ENCODE measurements at places on chromosomes 7 and 10.
A peak's percentile ranks its signal among the peaks of the same experiment; 100 is the strongest.

DNA sequence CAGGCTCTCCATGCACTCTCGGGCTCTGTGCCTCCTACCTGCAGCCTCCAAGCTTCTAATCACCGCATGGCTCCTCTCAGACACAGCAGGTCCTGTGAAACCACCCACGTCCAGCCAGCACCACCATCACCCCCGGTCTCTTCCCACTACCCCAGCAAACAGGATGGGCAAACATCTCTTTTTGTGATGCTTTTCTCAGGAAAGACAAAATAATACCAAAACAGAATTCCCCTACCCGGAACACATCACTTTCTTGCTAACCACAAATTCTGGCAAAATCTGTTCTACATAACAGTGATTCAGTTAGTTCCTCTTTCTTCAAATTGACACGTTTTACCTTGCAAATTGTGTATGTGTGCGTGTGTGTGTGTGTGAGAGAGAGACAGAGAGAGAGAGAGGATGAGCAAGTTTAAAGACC is 6.5 kb downstream of the SNX8 start:
- no peaks in the 10 kb centered on the region for H3K27me3 ChIP-seq
- H3K27ac ChIP-seq, result no peak overlapping the region
- no peak for DNase-seq
- no peak overlapping the region for H3K4me3 ChIP-seq

DNA sequence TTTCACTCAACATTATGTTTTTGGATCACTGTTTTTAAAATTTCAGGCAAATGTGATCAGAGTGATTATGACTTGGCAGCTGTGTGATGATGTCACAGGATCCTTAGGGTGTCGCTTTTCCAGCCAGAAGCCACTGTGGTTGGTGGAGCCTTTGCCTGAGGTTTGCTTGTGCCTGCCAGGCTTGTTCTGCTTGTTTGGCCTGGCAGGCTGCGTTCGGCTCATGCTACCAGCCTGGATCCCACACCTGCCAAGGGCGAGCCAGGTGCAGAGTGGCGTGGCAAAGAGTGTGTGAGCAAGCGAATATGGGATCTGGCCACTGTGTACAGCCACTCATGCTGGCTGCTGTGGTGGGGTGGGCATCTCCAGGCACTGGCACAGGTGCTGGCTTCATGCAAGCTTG is 55.7 kb downstream of the ADK start:
- DNase-seq, result no peak
- peaks cover 5% of the 10 kb centered on the region for H3K36me3 ChIP-seq
- H3K4me3 ChIP-seq, result no peak overlapping the region
- H3K27ac ChIP-seq, result no peak overlapping the region
- no peaks in the 10 kb centered on the region for H3K4me1 ChIP-seq

DNA sequence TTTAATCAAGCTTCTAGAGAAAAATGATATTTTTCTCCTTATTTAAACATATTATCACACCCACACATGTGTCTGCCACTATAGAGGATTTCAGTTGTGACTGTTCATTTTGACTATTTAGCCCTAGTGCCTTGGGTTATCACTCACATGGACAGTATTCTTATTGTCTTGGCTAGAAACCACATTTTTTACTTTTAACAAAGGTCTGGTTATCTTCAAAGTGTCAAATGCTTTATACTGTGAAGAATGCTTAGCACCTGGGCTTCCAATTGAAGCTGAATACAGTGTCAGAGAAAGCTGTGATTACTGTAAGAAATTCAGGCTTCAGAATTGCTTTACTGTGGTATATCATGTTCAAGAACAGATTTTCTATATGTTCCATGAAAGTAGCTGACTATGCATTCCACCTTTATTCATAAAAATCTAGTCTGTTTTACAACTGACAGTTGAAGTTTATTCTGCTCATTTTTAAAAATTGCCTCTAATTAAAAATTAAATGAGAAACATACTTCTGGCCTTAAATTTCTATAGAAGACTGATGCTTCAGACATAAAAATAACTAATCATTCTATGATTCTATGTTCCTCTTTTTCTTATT is 278.6 kb downstream of the SEMA3D start:
- H3K27me3 ChIP-seq, result no peaks in the 10 kb centered on the region
- no peaks in the 10 kb centered on the region for H3K36me3 ChIP-seq
- H3K4me1 ChIP-seq, result no peaks in the 10 kb centered on the region

DNA sequence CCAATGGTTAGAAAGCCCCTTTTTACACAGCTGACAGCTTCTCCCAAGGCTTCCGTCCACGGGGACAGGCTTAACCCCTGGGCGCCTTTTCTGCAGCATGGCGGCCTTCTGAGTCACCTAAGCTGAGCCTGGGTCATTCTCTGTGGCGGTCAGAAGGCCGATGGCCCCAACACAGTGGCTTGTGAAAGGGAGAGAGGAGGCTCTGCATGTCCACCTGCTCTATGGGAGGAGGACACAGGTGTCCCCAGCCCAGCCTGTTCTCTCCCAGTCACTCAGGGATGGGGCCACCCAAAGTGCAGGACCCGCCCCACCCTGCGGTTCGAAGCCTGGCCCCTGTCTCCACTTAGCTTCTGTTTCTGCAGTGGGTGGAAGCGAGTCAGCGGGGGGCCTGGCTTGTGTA is 20.4 kb upstream of the TTYH3 start:
- DNase-seq, result no peak
- no peaks in the 10 kb centered on the region for H3K27me3 ChIP-seq
- no peaks in the 10 kb centered on the region for H3K4me1 ChIP-seq
- no peaks in the 10 kb centered on the region for H3K36me3 ChIP-seq
- no peak overlapping the region for H3K4me3 ChIP-seq

DNA sequence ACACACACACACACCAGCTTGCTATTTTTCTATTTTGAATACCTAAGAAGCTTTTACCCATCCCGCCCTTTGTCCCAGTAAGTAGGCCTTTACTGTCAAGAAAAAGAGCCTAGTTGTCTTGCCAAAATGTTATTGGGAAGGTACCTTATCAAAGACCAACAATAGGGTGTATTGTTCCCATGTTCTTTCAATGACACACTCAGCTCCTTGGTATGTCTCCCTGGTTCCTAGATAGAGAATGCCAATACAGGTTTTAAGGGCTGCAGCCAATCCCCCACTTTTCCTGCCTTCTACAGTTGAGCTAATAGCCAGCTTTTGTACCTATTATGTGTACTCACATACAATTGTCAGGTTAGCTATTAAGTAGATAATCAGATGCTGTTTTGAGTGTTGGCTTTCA is 92.0 kb upstream of the LRRTM3 start:
- H3K27me3 ChIP-seq, result no peaks in the 10 kb centered on the region
- H3K4me3 ChIP-seq, result no peak overlapping the region
- H3K4me1 ChIP-seq, result no peaks in the 10 kb centered on the region
- no peak overlapping the region for H3K27ac ChIP-seq

DNA sequence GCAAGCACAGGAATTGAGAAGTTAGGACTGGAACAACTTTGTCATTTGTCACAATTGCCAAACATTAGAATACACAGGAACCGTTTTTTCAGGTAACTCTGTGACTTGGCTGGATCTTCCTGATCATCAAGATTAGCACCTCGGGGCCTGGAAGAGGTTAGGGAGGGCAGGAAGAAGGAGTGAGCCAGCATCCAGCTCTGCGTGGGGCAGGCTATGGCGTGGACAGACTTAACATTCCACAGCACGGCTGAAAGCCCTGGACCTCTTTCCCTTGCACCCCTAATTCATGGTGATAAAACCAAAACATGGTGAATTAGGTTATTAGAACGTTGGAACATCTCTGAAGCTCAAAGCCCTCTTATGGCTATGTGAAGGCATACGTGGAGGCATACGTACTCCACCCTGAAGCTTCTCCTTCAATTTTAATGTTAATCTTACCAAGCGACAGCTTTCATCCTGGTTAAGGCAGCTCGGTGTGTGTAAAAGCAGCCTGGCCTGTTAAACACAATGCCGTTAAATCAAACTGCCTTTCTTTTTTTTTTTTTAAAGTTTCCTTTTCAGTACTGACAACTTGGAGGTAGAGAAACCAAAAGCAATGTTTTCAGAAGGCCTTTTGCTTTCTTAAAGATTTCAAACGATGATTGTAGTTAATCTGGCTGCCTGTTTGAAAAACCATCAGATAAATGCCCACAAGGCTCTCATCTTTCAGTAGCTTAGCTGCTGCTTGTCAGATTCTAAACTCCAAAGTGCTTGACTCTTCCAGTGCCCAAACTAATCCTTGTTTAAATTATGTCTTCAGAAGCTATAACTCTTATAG is 4.5 kb downstream of the GRK5 start:
- peaks cover 21% of the 10 kb centered on the region for H3K4me1 ChIP-seq
- DNase-seq, result no peak
- H3K36me3 ChIP-seq, result no peaks in the 10 kb centered on the region
- no peak overlapping the region for H3K4me3 ChIP-seq

DNA sequence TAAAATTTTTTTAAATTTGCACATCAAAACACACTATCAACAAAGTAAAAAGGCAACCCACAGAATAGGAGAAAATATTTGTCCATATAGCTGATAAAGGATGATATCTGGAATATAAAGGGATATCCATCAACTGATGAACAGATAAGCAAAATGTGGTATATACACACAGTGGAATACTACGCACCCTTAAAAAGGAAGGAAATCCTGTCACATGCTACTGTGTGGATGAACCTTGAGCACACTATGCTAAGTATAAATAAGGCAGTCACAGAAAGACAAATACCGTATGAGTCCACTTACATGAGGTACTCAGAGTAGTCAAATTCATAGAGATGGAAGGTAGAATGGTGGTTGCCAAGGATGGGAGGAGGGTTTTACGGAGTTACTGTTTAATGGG is 37.7 kb downstream of the ARHGAP19 start:
- DNase-seq, result no peak
- no peak overlapping the region for H3K27ac ChIP-seq
- no peak overlapping the region for H3K4me3 ChIP-seq
- peaks cover 8% of the 10 kb centered on the region for H3K36me3 ChIP-seq

DNA sequence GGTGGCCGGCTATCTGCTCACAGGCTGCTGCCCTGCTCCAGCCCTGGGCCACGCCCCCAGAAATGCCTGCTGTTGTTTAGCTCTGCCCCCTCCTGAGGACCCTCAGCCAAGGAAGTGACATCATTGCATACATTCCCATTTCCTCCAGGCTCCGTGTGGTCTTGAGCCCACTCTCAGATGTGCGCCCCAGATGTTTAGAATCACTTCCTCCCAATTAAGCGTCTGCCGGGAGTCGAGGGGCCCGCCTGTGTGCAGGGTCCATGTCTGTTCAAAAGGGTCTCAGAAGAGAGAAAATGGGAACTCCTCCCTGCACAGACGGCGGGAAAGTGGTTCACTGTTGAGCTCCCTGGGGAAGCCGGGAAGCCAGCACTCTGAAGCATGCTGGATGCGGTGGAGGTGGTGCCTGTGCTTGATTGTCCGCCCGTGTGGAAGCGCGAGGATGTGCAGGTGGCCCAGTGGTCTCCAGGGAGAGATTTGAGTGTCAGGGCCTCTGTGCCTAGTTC is 116.9 kb upstream of the PPIF start:
- H3K27me3 ChIP-seq, result no peaks in the 10 kb centered on the region
- H3K27ac ChIP-seq, result no peak overlapping the region
- H3K4me3 ChIP-seq, result no peak overlapping the region
- H3K4me1 ChIP-seq, result no peaks in the 10 kb centered on the region

DNA sequence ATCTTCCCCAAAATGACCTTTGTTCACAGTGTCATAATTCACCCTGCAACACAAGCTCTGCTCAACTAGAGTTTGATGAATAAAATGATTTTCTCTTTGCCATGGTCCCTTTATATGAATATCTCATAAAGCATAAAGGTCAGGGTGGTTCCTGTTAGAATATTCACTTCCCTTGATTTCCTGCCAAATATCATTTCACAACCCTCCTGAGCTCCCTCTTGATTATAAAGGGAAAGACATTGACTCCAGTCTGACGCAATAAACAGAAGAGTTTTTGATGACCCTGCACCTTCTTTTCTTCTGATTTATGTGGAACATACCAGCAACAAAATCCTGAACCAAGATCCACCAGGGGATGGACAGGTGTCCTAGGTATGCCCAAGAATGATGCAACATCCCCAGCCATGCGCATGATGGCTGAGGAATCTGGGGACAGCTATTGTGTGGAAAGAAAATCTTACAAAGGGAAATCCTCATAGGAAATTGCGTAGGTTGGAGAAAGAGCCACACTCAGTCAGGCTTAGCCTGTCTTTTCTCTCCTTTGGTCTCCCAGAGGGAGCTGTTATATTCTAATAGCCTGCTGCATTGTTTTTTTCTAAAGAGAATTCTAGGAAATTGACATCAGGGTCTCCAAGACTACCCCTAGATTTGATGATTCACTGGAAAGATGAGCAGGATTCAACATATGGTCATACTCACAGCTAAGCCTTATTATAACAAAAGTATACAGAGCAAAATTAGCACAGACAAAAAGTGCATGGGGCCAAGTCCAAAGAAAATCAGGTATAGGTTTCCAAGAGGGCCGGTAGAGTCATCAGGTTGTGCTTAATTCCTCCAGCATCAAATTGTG is 18.8 kb downstream of the IFIT3 start:
- no peaks in the 10 kb centered on the region for H3K36me3 ChIP-seq
- H3K4me1 ChIP-seq, result peaks cover 17% of the 10 kb centered on the region
- H3K27ac ChIP-seq, result peak overlapping the region; percentile 65
- H3K27me3 ChIP-seq, result no peaks in the 10 kb centered on the region
- no peak for DNase-seq
- H3K4me3 ChIP-seq, result no peak overlapping the region

GRCh38 chr7:136495081-136495480 is 373.4 kb upstream of the CHRM2 start:
- no peak overlapping the region for H3K4me3 ChIP-seq
- no peaks in the 10 kb centered on the region for H3K27me3 ChIP-seq
- H3K27ac ChIP-seq, result no peak overlapping the region
- H3K36me3 ChIP-seq, result no peaks in the 10 kb centered on the region
- DNase-seq, result no peak
- no peaks in the 10 kb centered on the region for H3K4me1 ChIP-seq

GRCh38 chr10:14751014-14751896 is 23.4 kb downstream of the FAM107B start:
- H3K4me3 ChIP-seq, result no peak overlapping the region
- H3K36me3 ChIP-seq, result no peaks in the 10 kb centered on the region
- H3K27me3 ChIP-seq, result no peaks in the 10 kb centered on the region
- peaks cover 16% of the 10 kb centered on the region for H3K4me1 ChIP-seq
- H3K27ac ChIP-seq, result no peak overlapping the region
- DNase-seq, result no peak

DNA sequence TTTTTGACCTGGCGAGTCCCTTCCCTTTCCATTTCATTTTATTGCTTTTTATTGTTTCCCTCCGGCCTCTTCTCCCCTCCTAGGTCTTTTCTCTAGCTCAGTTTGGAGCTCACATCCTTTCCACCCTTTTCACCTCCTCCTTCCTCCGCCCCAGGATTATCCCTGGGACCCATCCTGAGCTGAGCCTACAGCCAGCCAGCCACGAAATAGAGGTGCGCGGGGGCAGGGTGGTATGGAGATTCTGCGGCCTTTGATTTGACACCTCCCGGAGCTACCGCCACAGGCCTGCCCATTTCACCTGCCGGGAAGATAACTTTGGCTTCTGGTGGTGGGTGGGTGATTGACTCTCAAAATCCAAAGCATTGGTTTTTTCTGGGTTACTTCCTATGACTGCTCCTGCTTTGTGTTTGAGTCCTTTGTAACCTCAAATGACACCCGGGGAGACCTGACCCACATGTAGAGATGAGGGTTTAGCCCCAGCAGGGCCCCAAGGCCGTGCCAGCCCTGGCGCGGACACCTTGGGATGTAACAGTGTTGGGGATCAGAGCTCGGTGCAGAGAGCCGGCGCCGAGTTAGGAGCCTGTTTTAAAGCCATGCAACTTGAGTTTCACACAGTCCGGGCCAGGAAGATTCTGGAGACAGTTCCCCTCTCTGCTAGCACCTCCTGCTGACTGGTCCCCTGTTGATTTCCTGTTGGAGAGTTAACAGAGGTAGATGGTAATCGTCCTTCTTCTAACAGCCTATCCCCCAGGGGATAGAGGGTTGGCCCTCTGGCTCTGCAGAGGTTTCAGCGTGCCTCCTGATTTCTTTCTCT is 1.5 kb downstream of the DUSP5 start:
- no peaks in the 10 kb centered on the region for H3K36me3 ChIP-seq
- peak overlapping the region; percentile 88 for H3K27ac ChIP-seq
- H3K4me1 ChIP-seq, result peaks cover 23% of the 10 kb centered on the region
- peak overlapping the region; percentile 81 for H3K4me3 ChIP-seq

Data from liver (tissue), 10 donors.